ENCODE measurements at places on chromosomes 7 and 10.

DNA sequence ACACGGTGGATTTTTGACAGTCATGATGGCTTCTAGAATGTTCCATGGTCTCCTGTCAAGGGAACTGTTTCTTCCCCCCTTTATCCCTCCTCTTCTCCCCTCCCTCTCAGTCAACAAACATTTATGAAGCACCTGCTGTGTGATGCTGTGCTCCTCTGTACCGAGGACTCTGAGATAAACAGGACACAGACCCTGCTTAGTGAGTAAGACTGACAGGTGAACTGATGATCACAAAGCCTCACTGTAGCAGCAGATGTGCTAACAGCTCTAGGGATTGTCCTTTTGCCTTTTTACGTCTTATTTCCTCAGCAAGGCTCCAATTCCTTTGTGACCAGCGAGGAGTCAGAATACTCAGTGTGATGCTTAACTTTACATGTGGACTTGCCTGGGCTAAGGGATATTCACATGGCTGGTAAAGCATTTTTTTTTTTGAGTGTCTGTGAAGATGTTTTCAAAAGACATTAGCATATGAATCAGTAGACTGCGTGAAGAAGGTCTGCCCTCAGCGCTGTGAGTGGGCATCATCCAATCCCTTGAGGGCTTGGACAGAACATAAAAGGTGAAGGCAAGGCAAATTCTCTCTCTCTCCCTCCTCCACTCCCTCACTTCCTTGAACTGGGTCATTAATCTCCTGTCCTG lies 170.1 kb downstream of the ADRA2A start:
- DNase-seq = no peak

- peak; percentile 51 for DNase-seq
Observed at GRCh38 chr10:68155615-68156210, 46.4 kb downstream of the MYPN start.

DNA sequence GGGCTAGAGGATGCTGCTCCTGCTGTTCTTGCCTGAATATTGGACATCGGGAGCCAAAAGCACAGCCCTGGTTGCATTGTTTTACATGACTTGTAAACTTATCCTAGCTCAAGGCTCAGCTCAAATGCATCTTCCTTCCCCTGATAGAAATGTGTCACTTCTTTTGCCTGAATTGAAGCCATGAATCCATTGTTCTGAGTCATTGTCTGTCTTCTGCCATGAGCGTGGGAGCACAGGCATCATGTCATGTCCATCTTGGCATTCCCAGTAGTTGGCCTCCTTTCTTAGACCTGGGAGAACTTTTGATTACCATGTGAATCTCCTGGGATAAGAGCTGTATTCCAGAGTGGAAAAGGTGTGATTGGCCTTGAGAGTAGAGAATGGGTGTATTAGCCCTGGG lies 54.1 kb upstream of the OPN4 start:
- peak; percentile 46 for DNase-seq

GRCh38 chr7:101102026-101102425 lies 16.7 kb downstream of the TRIM56 start:
- peak; percentile 69 for DNase-seq
